ENCODE measurements at places on chromosomes 1 and 21.

GRCh38 chr1:117067533-117068370 lies 7.6 kb downstream of the TTF2 start:
- peak; percentile 83 for ATAC-seq

DNA sequence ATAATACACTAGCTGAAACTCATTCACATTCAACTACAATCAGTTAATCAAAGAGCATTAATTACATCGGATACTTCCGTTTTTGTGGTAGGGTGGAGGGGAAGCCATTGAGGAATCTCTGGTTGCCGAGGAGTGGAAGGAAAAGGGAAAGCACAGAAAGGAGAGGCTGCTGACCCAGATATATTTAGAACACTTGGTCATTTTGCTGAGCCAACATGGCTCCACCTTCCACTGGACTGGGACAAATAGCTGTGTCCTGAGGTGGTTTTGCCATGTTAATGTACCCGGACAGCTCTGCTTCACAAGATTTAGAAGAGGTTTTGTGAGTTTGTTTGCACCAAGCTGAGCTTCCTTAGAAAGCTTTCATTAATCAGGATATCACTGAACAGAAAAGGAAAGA lies 26.2 kb downstream of the ASTN1 start:
- no peak for ATAC-seq

GRCh38 chr1:76006234-76006633 lies 68.3 kb upstream of the ST6GALNAC3 start:
- ATAC-seq = no peak

GRCh38 chr1:52253421-52253820 lies 111.5 kb downstream of the ZFYVE9 start:
- ATAC-seq = no peak

DNA sequence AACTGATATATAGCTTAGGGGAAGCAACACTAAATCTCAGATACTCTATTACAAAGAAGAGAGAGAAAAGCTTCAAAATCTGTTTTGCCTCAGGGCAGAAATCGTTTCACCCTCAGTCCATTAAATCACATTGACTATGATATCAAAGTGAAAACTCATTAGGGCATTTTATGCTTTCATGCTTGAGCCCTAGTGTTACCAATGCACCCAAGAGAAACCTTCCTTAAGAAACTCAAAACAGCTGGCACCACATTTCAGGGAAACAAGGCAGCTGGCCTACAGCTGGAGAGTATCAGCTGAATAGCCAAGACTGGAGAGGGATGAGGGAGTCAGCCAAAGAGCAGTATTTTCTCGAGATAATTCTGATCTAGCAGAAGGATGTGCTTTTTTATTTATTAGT lies 14.9 kb downstream of the COLGALT2 start:
- no peak for ATAC-seq

DNA sequence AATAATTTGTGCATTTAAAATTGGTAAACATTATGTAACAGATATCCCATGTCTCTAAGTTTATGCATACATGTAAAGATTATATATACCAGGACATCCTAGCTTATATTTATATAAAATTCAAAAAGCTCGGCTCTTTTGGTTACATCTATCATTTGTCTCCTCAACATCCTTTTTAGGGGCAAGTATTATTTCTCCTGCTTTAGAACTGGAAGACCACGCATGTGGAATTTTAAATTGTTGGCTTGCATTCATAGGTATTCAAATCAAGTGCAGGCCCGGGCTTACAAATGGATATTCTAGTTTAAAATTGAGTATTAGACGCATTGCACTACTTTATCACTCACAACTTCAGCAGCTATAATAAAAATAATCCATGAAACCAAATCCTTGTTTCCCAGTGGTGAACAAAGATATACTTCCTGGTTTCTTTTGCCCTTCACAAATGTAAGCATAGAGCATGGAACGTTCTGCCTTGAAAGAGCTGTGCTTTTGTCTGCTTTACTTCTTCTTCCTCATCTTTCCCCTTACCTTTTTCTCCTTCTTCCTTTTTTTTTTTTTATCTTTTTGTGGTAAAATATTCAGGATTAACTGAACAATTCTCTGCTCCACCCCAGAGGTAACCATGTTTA lies 57.1 kb downstream of the DDAH1 start:
- no peak for ATAC-seq

- ATAC-seq = no peak
Observed at GRCh38 chr21:44260791-44261631, 686 bp downstream of the DNMT3L start.

- peak; percentile 61 for ATAC-seq
Observed at GRCh38 chr1:47554901-47555300, 117.1 kb downstream of the FOXD2 start.

- ATAC-seq = peak; percentile 45
Observed at GRCh38 chr1:12052997-12053686, 10.0 kb upstream of the TNFRSF8 start.

DNA sequence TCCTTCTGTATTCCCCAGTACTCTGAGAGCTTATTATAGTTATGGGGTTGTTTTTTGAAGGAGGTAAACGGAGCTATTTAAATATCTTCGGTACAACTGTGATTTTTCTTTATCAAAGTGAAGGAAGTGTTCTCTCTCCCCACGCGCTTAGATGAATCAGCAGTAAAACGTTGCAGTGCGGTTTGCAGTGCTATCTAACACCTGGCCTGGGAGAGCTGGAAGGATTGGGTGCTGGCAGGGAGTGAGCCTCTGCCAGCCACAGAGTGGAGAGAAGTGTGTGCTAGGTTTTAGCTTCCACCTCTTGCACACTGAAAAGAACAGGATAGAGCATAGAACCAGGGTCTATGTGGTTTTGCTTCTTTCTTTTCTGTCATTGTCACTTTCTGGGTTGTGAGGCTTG lies 165.9 kb downstream of the SDCCAG8 start:
- peak; percentile 84 for ATAC-seq

GRCh38 chr21:34528131-34528561 lies 16.1 kb upstream of the KCNE1 start:
- no peak for ATAC-seq

DNA sequence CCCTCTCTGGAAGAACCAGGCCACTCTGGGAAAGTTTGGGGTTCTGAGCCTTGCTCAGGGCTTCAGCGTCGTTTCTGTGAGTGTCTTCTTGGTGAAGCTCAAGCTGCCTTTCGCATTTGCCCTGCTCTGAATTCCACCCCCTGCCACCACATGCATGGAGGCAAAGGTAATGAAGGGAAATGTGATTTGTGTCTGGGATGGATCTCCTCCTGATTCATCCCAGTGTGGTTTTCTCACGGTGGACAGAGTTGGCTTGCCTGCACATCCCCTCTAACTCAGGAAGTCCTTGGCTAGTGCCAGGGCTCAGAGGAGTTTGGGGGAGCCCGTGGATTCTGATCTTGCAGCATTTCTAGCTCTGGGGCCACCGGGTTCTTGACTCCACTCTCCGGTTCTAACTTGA lies 173.6 kb upstream of the RAB4A start:
- ATAC-seq = no peak

DNA sequence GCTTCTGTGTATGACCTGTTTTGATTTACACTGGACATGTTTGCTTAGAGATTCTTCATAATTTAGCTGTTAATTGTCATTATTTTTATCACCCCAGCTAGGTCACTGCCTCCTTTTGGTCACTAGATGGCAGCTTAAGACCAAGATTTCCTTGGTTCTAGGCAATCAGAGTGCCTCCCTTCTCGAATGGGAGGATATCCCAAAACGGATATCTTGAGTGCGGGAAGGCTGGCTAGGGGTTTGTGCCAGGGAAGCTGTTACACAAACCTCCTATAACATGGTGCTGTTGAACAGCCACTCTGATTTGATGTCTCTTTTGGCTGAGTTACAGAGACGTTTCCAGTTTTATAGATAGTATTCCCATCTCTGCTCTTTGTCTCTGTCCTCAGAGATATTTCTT lies 283.5 kb downstream of the S1PR1 start:
- ATAC-seq = peak; percentile 55

DNA sequence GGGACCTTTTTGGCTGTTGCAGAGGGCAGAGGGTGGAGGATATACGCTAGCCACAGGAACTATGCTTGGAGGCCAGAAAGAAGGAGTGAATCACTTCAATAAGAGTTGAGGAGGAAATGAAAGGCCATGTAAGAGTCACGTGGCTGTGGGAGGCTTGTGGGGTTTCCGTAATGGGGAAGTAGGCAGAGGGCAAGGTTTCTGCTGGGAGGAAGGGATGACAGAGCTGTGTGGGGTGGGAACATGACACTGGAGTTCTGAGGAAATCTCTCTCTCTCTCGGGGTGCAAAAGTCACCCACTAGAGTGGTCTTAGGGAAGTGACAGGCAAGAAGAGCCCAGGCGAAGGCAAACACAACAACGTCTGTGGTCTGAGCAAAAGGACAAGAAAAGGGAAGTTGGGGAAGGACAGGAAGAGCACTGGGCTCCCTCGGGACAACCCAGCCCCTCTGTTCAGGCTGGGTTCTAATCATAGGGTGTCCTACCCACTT lies 3.9 kb upstream of the CD1C start:
- peak; percentile 57 for ATAC-seq

GRCh38 chr1:248098529-248098928 lies 3.5 kb downstream of the OR2L13 start:
- ATAC-seq = no peak

DNA sequence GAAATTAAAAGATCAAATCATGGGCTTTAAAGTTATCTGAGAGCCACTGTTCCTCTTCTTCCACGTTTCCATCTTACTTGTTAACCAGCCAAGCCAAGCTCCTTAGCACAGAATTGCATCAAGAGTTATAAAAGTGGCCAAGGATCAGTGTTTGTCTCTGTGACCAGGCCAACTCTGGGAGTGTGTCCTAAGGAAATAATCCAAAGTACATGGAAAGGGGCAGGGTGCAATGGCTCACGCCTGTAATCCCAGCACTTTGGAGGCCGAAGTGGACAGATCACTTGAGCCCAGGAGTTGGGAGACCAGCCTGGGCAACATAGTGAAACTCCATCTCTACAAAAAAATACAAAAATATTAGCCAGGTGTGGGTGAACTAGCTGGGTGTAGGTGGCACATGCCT lies 10.0 kb upstream of the MPZL1 start:
- no peak for ATAC-seq

- peak; percentile 50 for ATAC-seq
Observed at GRCh38 chr1:3483801-3484444, 29.5 kb downstream of the ARHGEF16 start.

DNA sequence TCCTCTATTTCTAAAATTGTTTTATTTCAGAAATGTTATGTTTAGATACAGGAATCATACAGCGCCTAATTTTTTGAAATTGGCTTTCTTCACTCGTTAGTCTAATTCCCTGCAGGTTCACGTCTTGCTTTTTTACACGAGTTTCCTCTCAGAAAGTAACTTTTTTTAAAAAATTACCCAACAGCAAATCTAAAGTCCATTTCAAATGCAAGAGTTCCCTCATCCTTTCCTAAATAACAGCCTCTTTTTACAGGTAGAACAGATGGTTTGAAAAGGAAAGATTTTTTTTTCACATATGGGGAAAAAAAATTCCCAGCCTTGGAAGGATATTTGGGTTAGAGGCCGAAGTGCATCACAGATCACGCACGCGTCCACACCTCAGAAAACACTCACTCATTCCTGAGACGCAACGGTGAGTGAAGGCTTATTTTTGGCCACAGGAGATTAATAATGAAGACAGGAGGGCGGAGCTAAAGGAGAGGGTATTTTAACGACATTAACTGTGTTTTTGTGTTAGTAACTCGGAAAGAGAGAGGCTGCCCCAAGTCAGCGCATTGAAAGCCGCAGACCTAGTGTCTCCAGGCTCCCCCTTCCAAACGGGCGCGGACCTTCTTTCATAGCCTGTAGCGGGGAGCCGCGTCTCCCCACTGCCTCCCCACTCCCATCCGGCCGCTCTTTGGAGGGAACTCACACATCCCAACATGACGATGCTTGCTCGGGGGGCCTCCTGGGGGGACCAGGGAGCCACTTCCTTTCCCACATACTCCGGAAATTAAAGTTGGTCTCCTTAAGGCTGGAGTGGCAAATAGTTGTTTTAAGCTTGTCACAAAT lies 969 bp upstream of the RIPK4 start:
- no peak for ATAC-seq

- no peak for ATAC-seq
Observed at GRCh38 chr1:197519741-197520334, 251.8 kb downstream of the CRB1 start.

- peak; percentile 65 for ATAC-seq
Observed at GRCh38 chr1:23634840-23635651, 56.6 kb upstream of the RPL11 start.

All from esophagus mucosa (tissue), 1 donor.